Activated B cell treated with CpG ODN at 0.5 μM for 24 hours (primary cell): ENCODE measurements at places on chromosomes 1 and 21. TPM values are rescaled to one million over a fixed set of nuclear protein-coding genes. Genes with fewer than 3 reads are reported as not detected.

- DNase-seq, result no peak
Observed at GRCh38 chr1:96632045-96632664, 89.4 kb upstream of the PTBP2 start.

DNA sequence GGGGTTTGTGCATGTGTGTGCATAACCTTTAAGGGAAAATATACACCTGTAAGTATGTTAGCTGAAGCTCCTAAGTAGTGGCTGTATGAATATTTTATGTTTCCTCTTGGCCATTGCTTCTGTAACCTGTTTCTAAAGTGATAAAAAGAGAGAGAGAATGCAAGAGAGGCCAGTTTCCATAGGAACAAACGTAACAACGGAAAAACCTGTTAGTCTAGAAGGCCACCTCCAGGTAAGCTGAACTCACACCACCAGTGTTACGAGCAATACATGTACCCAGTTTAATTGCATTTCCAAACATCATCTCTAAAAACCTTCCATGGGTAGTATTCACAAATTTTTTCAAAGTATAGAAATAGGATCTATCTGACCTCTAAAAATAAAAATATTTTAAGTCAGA is 63.1 kb downstream of the PLPPR4 start:
- DNase-seq, result no peak

DNA sequence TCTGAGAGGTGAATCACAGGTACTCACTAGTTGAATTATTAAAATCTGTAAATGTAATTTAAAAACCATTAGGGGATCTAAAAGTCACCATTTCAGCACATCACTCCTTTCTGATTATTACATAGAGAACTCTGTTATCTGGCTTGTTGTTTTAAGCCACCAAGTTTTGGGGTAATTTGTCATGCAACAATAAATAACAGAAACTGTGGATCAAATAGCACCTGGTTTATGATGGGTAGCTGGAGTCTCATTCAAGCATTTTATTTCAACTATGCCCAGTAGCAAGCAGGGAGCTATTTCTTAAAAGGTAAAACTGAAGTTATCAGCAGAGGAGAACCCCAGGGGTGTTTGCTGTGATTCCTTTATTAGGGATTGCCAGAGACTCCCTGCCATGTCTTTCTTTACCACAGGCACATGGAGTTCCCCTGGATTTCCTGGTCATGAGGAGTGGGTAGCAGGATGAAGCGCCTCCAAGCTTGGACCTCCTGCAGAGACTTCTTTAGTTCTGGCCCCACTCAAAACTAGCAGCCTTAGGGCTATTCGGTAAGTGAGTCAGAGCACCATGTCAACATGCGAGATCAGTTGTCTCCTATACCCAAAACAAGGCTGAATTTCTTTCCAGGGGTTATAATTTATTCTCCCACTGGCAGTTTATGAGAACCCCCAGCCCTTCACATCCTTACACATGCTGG is 179.2 kb downstream of the GIPC2 start:
- DNase-seq, result no peak

DNA sequence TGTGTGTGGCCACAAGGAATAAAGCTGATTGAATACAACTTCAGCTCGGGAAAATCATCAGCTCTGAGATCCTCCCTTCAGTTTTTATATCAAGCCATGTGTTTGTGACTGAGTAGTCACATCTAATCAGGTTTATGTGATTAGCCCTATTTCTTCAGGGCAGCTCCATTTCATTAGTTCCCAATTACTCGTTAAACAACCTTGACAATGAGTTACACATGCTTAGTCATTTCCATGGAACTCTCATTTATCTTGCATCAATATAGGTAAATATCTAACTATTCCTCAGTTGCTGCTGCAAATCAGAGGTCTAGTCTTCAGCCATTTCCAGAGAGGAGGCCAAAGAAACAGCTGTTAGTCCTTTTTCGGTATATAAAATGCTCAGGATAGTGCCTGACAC is 16.3 kb downstream of the CRB1 start:
- DNase-seq, result no peak

DNA sequence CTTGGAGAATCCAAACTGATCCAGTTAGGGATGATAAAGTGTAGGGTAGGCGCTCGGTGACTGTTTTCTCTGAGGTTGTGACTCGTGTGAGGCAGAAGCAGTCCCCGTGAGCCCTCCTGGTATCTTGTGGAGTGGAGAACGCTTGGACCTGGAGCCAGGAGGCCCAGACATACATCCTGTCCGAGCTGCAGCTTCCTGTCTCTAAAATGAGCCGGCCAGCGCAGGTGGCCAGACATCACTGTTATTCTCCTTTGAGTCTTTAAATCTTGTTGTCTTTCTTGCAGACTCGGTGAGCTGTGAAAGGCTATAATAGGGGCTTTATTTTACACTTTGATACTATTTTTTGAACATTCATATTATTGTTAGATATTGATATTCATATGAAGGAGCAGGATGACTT is 12.3 kb downstream of the PCSK9 start:
- DNase-seq, result no peak

DNA sequence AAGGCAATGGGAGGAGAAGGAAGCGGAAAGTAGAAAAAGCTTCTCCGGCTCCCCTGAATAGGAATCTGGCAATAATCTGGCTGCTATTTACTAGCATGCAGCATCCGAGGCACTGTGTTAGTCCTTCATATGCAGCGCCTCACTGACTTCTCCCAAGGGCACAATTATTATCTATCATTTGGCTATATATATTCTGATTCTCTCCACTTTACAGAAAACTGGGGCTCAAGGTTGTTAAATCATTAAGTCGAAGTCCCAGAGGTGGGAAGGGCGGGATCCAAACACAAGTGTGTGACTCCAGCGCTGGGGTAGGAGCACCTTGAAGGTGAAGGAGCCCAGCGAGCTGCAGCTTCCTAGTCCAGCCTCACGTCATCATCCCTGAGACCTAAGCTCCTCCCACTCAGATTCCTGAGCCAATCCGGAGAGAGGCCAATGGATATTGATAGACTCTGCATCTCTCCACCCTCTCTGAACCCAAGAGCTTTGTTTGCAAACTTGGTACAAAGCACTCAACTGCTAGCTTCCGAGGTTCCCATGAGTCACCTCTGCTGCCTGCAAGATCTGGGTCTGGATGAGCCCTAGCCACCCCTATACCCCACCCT is 16.6 kb upstream of the EYA3 start:
- no peak for DNase-seq

DNA sequence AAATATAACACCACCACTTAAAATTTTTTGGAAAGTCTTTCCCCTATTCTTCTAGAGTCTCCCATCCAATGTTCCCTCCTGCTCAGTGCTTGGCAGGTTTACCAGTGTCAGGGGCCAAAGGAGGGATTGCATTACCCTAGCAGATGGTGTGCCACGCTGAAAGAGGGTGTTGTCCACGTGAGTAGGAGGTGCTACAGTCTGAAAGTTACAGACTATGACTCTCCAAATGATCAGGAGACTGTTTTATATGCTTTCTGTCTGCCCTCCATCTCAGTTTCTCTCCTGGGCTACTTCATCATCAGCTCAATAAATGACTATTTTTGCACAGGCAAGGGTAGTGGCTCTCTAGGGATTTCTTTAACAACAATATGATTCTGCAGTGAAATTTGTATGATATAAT is 31.3 kb upstream of the ANGPTL7 start:
- DNase-seq, result no peak

GRCh38 chr1:171251042-171251951 is 3.0 kb downstream of the FMO1 start:
- peak; percentile 23 for DNase-seq

DNA sequence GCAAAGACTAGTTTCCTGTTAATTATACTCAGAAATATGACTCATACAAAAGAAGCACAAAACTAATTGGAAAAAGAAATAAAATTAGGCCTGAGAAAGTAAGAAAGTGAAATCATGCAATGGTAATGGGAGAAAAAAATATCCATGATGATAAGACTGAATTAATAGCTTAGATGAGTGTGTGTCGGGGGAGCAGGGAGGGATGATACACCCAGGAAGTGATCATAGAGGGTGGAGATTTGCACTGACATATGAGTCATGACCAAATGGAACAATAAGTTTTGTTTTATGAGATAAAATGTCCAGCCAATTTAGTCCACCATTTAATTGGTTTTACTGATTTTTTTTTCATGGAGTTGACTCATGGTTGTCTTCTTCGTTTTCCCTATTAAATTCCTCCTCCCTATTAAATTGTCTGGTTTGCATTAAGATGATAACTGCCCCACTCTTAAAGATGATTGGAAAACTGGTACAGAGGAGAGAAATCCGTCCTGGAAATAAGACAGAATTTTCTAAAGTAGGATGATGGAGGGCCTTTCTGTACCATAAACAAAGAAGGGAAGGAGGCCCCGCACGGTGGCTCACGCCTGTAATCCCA is 111.7 kb upstream of the KCNJ6 start:
- no peak for DNase-seq

DNA sequence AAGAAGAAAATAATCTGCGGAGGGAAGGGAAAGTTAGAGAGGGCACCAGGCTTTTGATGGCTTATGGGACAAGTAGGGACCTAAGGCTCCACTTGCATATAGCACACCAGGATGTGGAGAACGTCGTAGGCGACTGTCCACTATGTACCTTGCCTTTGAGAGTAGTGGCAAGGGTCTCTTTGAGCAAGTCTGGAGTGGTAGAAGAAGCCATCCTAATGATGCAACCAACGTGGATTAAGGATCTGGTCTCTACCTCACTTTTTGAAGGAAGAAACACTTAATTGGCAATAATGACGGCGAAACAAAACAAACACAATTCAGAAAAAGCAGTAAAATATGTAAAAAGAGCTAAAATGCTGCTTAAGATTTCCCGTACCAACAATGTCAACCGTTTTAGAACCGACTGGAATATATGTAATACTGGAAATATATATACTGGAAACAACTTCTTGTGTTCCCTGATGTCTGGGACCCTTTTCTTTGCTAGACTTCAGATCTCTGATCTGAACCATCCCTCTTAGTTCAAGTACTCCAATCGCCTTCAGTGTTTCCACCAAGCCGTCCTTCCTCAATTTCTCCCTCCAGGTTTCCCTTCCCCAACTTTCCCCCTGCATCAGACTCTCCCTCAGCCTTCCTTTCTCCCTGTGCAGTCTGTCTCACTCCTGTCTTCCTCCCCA is 821 bp upstream of the KHDRBS1 start:
- no peak for DNase-seq

CCDC185 gene
- not detected in 2 replicates for total RNA-seq

CHIA gene
- not detected in 2 replicates for total RNA-seq
